ENCODE measurements at places on chromosomes 5 and 9.

DNA sequence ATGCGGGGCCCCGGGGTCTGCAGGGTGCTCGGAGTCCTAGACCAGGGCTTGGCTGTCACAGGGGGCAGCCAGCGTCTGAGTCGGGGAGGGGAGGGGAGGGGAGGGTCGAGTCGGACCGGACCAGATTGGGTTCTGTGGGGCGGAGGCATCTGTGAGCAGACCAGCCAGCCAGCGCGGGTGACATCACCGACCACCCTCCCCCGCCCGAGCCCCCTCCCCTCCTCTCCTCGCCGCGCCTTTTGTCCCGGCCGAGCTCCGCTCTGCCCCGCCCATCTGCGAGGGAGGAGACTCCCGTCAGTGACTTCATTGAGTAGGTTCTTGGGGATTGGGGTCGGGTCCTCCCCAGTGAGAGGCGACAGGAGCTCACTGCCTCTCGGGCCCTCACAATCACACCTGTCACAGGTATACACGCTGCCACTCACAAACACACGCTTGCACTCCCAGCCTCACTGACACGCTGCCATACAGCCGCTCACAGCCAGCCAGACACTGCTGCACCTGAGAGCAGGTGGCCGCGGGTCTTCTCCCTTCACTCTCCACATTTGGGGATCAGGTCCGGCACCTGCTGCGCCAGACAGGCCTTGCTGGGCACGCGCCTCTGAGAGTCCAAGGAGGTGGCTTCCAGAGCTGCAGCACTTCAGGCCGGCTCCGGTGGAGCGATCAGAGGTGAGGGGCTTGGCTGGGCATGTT lies 546 bp downstream of the DNAJB5 start:
- DNase-seq: no peak

DNA sequence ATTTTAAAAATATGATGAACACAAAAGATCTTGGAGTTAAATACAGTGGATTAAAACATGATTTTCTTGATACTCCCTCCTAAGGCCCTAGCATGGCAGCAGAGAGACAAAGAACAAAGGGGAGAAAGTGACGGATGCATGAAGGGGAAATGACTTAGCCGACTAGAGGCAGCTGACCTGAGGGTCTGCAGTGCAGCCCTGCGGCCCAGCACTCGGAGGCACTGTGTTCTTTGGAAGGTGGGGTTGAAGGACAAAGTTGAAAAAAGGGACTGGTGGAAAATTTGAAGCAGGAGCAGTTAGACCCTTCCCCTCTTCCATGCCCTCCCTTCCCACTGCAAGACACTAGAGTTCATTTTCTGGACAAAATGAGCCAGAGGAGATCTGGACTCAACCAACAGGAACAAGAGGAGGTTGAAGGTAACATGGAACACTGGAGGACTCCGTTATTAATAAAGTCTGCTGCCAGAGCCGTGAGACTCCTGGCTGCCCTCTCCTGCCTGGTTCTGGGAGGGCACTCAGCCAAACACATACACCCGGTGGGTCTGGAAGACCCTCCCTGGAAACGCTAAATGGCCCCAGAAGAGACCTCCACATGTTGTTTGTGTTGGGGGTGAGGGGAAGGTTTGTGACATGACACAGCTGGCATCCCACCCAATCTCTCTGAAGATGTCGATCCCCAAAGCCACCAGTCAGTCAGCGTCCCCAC lies 98.1 kb downstream of the JMY start:
- DNase-seq: no peak

DNA sequence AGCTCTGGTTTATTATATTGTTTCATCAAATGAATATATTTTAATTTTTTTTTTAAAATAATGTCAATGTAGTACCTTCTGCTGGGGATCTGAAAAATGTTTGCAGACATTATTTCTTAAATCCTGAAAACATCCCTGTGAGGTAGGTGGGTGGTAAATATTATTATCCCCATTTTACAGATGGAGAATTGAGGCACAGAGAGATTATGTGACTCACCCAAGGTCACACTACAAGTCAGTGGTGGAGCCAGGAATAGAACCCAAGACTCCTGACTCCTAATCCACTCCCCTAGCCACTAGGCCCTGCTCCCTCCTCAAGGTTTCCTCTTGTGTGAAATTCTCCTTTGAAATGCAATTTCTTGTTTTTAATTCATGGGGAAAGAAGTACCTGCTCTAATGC lies 171.4 kb downstream of the NIPBL start:
- no peak for DNase-seq

- no peak for DNase-seq
Measured at GRCh38 chr5:132765311-132766019, 11.6 kb downstream of the SEPTIN8 start.

DNA sequence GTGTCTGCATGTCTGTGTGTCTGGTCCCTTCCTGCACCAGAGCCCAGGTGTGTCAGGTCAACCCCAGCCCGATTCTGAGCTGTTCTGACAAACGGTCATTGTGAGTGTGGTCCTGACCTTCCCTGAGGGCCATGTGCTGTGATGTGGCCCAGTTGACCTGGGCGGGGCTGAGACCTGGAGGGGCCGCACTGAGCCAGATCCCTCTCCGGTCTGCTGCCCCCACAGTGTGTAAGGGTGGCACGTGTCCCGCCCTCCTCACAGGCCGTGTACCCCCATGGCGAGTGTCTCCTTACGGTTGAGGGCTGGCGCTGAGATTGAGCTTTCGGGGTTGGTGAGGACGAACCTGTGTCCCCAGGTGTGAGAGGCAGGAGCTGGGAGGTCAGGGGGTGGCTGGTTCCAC lies 136.5 kb downstream of the MRPL36 start:
- DNase-seq: no peak

DNA sequence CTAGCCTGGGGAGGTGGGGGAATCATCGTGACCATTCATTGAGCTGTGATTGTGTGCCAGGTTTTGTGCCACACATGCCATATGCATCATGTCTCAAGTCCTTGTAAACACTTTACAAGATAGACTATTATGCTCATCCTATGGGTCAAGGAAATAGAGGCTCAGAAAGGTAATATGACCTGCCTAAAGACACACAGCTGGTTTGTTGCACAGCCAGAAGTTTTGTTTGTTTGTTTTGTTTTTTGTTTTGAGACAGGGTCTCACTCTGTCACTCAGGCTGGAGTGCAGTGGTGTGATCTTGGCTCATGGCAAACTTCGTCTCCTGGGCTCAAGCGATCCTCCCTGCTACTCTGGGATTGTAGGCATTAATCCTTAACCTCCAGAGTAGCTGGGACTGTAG lies 21.4 kb upstream of the CRB2 start:
- no peak for DNase-seq

- DNase-seq: no peak
Measured at GRCh38 chr5:3740546-3741373, 145.1 kb downstream of the IRX1 start.

DNA sequence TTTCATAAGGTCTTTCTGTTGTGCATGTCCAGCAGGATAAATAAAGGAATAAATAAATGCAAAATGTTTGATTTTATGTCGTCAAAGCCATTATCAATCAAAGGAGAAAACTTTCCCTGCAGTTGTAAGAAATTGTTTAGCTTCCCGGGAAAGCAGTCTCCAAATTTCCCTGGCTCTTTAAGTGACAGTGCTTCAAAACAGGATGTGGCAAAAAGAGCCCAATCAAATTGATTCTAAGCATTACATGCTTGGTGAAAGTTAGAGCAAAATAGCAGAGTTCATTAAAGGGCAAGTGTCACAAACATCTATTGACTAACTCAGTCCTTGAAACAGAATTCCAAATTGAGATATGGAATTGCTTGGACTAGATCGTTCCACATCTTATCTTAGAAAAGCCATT lies 704.1 kb downstream of the PRELID2 start:
- no peak for DNase-seq

DNA sequence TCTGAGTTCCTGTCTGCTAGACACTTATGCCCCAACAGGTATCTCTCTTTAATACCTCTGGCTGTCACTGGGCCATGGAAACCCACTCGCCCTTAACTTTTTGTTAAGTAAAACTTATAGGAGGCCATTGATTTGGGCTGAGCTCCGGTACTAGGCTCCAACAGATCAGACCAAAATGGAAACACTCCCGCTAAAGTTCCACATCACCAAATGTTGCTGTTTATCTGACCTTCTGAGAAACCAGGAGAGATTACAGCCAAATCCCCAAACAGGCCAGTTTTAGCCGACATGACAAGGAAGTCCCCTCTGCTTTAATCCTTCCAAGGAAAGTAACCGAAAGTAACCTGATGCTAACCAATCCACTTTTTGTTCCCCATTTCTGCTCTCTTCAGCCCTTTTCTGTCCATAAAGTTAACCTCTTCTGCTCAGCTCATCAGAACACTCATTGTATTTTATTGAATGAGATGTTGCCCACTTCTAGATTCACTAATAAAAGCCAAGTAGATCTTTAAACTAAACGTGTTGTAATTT lies 115.2 kb upstream of the LHFPL2 start:
- DNase-seq: no peak

DNA sequence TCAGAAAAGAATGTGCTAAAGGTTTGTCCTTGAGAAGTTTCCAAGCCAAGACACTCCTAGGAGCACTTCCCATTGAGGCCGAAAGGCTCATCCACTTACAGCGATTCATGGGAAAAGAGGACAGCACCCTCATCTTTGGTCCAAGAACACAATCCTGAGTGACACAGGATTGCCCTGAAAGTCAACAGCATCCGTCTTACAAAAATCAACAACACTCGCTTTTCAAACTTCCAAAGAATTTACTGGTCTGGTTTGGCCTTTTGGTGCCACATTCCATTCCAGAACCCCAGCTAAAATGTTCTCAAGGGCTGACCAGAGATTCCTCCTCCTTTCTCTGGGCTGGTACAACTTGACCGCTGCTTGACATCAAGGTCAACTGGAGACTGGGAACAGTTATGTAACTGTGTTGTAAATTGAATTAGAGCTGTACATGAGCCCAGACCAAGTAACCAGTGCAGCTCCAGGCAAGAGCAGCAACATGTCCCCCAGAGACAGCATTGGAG lies 415.8 kb upstream of the PIK3R1 start:
- DNase-seq: no peak

DNA sequence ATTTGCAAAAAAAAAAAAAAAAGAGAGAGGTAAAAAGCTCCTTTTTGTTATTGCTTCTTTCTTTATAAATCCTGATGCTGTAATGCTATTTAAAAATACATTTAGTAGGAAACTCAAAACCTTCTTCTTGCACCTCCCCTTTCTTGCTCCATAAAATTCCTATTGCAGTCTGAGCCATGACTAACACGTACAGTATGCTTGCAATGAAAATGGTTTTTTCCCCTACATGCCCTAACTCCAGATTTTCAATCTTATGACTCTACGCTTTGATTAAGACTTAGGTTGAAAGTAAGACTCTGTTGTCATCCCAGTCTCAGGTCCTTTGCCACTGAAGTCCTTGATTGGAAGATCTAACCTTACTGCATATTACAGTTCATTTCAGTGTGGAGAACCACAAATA lies 23.9 kb downstream of the FGF10 start:
- DNase-seq: no peak

GRCh38 chr9:127915801-127916719 lies 781 bp downstream of the ST6GALNAC4 start:
- no peak for DNase-seq

DNA sequence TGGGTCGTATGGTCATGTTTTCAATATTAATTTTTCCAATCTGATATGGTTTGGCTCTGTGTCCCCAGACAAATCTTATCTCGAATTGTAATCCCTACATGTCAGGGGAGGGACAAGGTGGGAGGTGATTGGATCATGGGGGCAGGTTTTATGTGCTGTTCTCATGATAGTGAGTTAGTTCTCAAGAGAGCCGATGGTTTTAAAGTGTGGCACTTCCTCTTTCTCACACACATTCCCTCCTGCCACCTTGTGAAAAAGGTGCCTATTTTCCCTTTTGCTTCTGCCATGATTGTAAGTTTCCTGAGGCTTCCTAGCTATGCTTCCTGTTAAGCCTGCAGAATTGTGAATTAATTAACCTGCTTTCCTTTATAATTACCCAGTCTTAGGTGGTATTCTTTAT lies 309.1 kb upstream of the GRIN3A start:
- DNase-seq: no peak

DNA sequence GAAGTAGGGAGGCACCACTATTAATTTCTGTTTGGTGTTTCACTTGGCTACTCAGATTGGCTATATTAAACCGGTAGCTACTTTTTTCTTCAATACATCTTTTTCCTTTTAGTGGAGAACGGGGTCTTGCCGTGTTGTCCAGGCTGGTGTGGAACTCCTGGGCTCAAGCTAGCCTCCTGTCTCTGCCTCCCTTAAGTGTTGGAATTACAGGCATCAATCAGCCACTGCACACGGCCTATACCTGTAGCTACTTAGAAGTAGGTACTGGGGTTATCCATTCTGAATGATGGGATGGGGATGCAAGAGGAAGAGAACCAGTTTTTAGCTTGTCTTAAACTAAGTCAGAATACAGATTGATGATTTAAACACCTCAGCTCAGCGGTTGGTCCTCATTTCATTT lies 1.7 kb downstream of the UBE2D2 start:
- no peak for DNase-seq

- no peak for DNase-seq
Measured at GRCh38 chr5:15959370-15960164, 220.0 kb downstream of the MARCHF11 start.

DNA sequence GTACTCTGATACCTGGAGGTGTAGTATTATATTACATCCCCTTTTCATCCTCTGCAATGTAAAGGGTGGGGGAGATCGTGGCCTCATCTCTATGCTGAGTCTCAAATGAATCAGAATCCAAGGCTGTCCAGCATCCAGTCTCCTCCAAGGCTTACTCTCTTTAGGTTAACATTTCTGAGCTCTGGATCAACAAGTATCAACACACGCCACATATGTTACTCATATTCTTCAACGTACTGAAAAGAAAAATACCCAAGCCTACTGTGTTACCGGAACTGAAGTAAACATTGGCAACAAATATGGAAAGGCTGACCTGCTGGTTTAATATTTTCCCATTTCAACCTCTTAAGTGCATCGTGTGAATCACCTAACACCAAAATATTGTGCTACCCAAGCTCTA lies 241.8 kb downstream of the GAS1 start:
- no peak for DNase-seq

- DNase-seq: no peak
Measured at GRCh38 chr5:143781993-143782520, 29.9 kb upstream of the HMHB1 start.

DNA sequence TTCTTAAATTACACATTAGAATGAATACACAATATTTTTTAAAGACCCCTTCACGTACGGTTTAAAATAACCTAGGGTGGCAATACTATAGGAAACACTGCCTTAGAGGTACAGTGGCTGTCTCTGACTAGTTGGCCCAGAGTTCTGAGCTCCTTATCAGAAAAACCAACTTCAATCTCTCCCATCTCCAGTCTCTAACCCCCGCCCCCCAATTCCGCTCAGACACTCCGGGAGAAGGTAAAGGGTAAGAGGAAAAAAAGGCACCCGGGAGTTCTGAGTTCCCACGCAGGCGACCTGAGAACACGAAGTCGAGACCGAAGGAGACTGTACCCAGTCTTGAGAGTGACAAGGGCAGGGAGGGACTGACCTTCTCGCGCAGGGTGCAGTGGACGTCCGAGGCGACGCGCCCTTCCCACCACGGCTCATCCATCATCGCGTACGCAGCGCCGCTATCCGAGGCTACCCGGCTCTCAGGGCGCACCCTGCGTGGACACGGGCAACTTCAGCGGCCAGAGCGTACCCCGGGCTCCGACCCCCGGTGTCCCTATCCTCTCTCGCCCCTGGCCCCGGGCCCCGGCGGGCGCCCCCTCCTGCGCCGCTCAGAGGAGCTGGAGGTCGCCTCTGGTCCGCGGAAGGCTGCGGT lies 752 bp downstream of the CCNJL start:
- DNase-seq: no peak

Data from brain pericyte (primary cell).